BE2C (cell line): ENCODE measurements at places on chromosomes 7 and 10.

DNA sequence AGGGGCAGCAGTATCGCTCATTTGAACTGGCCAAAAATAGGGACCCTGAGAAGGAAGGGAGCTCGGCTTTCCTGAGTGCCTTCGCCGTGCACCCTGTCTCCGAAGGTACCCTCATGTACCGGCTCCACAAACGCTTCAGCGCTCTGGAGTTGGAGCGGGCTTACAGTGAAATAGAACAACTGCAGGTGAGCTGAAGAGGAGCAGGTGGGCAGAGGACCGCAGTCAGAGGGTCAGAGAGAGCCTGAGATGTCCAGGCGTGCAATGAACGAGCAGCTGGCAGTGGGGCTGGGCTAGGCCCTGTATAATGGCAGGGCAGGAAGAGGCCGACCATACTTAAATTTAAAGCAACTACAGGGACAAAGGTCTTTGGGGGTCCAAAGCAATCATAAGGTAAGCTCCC lies 4.1 kb downstream of the CHPF2 start:
- DNase-seq, result no peak

DNA sequence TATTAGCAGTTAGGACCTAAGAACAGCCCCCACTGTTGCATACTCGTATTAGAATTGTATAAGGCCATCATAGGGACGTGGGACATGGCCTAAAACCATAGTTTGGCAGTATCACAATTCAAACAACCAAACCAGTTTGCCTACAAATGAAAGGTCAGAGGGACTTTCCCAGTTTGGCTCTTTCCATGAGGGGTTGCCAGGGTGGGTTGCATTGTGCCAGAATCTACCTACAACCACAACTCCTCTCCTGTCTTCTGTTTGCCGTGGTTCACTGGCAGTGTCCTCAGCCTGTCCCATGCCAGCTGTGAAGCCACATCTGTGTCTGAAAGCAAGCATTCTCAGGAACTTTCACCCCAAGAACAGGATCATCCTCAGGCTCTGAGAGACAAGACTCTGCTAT lies 44.5 kb downstream of the PIK3AP1 start:
- no peak for DNase-seq

- peak; percentile 23 for DNase-seq
Measured at GRCh38 chr7:64947252-64948000, 43.4 kb downstream of the ZNF117 start.

GRCh38 chr10:123783296-123783695 lies 108.3 kb downstream of the CPXM2 start:
- DNase-seq, result no peak

- DNase-seq, result no peak
Measured at GRCh38 chr10:124727361-124727960, 16.7 kb downstream of the FAM53B start.

DNA sequence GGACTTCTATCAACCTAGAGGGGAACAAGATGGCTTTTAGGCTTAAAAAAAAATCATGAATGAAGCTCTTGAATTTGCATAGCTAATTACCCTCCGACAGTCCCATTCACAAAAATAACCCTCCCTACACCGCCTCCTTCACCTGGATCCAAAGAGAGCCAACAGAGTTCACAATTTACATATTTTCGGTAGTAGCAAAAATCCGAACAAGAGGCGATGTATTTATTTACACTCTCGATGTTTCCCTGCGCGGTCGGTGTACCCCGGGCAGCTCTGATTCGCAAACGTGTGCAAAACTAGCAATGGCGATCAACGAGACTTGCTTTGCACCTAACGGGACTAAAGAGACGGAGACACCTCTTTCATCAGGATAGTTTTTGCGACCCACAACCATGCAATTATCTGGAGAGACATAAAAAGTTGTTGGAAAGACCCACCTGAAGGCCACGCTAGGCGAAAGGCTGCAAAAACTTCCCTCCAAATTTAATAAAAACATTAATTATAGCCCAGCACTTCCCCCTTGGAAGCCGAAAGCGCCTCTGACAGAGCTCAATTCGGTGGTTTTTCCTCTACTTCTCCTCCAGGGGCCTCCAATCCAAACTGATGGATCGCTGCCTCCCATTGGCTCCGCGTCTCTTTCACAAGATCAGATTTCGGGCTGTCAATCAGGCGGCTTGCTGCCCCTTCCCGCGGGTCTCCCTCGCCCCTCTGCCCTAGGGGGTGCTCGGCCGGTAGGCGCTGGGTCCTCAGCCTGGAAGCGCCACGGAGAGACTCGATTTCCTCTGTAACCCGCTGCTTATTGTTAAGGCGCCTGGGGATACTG lies at the start of gene ETV1:
Gene ETV1 (minus strand): TSS at position 541 of the 823 bp plus-strand sequence. CDS start 614 bp downstream, outside the sequence.
- DNase-seq, result peak; percentile 80

- DNase-seq, result no peak
Measured at GRCh38 chr10:90051053-90051452, 349.7 kb downstream of the KIF20B start.

DNA sequence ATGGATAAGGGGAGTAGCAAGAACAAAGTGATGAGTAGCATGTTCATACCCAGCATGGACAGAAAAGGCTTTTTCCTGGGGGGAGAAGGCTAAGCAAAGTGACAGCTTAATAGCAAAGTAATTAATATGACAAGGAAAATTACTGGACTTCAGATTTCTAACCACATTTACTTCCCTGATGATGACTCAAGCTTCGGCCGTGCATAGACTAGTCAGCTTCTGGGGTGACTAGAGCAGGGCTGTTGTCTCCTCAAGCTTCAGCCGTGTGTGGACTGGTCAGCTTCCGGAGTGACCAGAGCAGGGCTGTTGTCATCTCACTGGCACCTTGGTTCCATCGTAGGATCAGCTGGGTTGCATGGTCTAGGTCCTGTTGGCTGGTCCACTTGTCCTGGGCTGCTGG lies 2.1 kb upstream of the ZNF117 start:
- no peak for DNase-seq

DNA sequence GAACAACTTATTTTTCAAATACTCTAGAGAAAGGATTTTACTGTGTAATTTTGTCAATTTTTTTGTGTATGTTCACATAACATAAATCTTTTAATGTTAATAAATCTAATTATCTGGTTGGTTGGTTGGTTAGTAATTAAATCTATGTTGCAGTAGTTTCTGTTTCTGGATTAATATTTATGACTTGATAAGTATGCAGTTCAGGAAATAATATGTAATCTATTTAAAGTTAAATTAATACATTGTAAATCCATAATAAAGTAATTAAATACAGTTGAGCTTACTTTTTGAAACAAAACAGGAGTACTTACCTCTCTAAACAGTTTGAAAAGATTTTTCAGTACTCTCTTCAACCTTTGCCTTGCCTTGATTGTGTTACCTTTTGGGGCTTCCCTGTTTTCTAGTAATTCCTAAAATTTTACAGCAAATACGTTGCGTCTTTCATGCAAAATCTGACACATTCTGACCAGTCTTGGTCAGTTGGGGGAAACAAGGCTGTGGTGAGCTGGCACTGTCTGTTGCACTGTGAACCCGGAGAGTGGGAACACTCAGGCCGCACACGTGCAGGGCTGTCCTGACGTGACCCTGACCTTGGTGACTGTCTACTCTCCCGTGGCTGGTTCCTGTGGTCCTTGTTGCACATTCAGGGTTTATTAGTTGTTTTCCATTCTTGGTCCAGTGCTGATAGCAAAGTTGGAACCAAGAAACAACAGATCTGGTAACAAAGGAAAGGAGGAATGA lies 45.6 kb upstream of the FGL2 start:
- no peak for DNase-seq

DNA sequence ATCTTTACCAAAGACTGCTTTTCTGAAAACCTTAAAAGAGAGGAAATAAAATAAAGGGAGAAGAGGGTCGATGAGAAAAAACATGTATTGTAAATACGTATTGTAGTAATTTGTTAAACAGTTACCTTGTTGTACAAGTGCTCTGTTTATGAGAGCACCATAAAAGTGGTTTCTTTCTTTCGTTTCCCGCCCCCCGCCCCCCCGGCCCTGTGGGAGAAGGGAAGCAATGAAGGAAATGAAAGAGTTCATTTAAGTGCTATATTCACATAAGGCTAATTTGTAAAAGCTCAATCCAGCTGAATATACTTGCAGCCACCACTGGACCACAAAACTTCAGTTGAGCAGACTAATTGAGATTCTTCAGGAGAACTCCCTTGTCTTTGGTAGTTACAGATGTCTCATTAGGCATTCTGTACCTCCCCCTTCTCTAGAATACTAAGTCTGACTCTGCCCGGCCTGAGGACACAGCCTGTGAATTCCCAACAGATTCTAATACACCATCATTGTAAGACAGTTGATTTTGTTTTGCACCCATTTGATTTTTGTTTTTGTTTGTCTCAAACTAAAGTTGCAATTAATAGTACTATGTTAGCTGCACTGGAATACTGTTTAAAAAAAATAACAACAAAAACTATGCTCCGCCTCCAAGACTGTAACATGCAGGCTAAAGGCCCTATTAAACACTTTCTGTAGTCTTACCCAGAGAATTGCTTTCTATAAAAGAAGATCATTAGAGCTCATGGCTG lies 124.9 kb downstream of the ARHGAP12 start:
- DNase-seq, result no peak

GRCh38 chr7:95905167-95905566 lies 132.8 kb downstream of the DYNC1I1 start:
- DNase-seq, result no peak

- DNase-seq, result no peak
Measured at GRCh38 chr7:81457852-81458522, 311.9 kb downstream of the HGF start.

- DNase-seq, result no peak
Measured at GRCh38 chr7:31981874-31982390, 88.3 kb downstream of the PDE1C start.

DNA sequence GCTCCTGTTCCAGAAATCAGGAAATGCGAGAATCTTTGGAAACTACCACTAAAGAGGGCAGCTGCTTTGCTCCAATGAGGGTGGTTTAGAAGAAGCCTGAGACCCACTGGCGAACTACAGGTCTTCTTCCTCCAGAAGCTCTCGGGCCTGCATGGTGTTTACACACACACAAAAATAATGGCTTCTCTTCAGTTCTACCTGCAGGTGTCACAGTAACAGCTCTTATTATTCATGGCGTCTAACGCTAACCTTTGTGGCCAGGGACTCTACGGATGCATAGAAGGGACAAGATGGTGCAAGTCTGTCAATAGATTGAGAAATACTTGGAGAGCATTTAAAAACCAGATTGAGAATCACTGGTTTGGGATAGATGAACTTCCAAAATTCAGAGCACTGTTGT lies 22.4 kb downstream of the GPR141 start:
- no peak for DNase-seq

GRCh38 chr7:39624442-39624807 lies 1.1 kb downstream of the RALA start:
- no peak for DNase-seq

DNA sequence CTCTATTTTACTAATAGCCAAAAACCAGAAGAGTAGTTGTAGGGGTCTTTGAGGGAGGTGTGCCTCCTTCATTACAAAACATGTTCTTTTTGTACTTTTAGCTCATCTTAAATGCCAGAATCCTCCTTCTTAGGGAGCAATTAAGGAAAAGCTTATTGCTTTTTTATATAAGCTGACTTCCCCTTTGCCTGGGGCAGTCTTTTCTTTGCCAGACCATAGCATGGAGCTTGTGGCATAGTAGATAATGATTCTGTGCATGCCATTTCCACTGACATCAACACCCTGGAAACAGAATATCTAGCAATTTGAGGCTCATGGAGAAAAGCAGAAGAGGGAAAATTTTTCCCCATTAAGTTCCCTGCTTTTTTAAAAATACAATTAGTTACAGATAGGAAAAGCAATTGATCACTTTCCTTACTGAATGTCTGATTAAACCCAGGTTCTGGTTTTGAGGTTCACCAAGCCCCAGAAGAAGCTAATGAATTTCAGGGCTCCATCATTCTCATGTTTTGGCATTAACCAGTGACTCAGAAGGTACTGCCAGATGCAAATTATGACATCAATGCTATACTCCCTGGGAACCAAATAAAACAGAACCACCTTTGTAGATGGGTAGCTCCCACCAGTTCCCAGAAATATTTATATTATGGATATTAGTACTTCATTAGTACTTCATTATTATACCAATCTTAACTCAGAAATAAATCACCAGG lies 410.6 kb downstream of the KCNMA1 start:
- peak; percentile 28 for DNase-seq

DNA sequence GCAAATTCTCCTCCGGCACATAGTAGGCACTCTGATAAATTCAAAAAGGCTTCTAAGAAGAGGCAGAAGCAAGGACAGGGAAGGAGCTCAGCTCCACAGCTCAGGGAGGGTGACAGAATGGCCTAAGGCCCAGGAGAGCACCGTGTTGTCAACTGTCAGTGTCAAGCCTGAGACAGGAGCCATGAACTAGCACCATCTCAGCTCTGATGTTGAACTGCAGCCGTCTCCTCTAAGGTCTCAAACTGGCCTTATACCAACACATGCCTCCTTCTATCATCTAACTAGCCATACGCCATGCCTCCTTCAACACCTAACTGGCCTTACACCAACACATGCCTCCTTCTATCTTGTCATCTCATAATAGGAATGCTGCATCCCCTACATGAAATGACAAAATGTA lies 73.0 kb downstream of the IGF2BP3 start:
- DNase-seq, result no peak

GRCh38 chr10:28343987-28344895 lies 41.4 kb upstream of the MPP7 start:
- DNase-seq, result no peak

GRCh38 chr10:62259456-62259855 lies 9.2 kb downstream of the RTKN2 start:
- no peak for DNase-seq

DNA sequence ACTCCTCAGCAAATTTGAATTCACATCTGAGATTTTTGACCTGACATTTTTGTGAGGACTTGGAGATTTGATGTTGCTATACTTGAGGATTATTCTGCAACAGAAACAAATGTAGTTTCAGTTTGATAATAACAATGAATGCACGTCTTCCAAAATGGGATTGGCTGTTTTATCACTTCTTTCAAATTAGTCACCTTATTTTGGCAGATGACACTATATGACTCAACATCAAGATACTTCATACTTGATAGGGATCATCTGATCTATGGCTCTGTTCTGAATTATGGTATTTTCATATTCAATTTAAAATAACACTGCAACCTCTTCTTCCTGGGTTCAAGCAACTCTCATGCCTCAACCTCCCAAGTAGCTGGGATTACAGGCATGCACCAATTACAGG lies 24.2 kb downstream of the ARL5B start:
- DNase-seq, result no peak

DNA sequence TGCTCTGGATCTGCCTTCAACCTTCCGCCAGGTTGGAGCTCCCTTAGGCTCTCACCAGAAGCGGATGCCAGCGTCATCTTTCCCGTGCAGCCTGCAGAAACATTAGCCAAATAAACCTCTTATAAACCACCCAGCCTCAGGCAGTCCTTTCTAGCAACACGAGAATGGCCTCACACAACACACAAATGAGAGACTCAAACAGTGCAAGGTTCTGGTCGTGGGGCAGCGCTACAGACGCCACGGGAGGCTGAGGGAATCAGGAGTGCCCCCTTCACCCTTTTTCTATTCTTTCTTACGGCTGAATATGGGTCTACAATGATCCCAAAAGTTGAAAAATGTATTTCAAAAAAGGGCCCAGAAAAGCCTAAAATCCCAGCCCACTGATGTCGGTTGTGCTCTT lies 96.4 kb downstream of the FOXL3 start:
- no peak for DNase-seq

GRCh38 chr7:22864855-22865601 lies 42.4 kb upstream of the TOMM7 start:
- peak; percentile 61 for DNase-seq
